ENCODE measurements at places on chromosomes 5 and 9.

GRCh38 chr9:120258096-120258495 is 321.9 kb downstream of the CDK5RAP2 start:
- DNase-seq: no peak

DNA sequence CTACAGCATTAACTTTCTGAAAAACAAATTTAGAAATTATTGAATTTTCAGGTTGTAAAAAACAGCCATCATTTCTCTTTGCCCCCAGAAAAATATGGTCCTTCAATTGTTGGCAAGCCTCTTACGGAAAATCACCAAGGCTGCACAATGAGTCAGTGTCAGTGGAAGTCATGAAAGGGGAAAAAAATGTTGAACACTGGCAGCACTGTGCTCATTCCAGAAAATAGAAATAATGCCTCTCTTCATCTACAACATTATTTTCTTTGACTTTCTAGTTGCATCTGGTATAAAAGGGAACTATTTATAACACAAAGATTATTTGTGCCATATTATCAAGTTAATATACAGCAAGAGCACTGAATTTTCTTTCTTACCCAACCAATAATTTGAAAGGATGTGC is 26.7 kb upstream of the STK32A start:
- DNase-seq: no peak

GRCh38 chr5:136073714-136074529 is 45.1 kb downstream of the TGFBI start:
- DNase-seq: no peak

DNA sequence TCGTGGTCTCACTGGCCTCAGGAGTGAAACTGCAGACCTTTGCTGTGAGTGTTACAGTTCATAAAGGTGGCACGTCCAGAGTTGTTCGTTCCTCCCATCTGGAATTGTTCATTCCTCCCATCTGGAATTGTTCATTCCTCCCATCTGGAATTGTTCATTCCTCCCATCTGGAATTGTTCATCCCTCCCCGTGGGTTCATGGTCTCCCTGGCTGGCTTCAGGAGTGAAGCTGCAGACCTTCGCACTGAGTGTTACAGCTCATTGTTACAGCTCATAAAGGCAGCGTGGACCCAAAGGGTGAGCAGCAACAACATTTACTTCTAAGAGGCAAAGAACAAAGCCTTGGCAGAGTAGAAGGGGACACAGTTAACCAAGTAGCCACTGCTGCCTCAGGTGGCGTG is 69.1 kb downstream of the GCNT1 start:
- DNase-seq: no peak

DNA sequence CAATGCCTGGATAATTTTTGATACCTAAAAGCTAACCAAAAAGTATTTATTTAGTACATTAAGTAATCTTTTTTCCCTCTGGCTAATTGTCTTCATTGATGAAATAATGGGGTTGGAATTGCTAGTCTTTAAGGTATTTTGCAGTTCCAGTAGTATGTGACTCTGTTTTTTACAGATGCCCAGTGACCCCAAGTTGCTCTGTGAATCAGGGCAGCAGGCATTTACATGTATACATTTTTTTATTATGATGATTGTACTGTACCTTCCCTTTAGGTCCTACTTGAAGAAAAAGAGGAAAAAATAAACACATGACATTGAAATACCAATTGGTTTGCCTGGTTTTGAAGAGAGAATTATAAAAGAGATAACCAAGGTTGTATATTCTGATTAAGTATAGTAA is 385.5 kb downstream of the ADGRV1 start:
- DNase-seq: no peak

GRCh38 chr9:18805386-18805785 is 227.6 kb downstream of the SAXO1 start:
- DNase-seq: no peak

GRCh38 chr5:54835647-54836046 is 149.7 kb downstream of the ESM1 start:
- DNase-seq: no peak

DNA sequence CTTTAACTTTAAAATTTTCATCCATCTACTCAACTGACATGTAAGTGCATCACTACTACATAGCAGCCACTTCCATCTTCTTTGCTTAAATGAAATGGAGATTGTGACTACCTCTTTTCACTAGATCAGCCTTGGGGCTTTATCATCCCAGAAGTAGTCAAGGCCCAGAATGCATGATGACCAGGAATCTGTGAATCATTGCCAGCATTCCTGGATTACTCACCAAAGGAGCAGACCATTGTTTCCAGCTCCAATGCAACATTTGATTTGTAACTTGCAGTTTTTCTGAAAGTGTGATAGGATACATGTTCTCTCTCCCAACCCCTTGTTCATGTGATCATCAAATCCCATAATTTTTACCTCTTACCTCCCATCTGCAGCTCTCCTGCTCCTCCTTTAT is 65.1 kb downstream of the PLPPR1 start:
- no peak for DNase-seq

GRCh38 chr5:112636751-112637150 is 100.9 kb upstream of the APC start:
- DNase-seq: no peak

DNA sequence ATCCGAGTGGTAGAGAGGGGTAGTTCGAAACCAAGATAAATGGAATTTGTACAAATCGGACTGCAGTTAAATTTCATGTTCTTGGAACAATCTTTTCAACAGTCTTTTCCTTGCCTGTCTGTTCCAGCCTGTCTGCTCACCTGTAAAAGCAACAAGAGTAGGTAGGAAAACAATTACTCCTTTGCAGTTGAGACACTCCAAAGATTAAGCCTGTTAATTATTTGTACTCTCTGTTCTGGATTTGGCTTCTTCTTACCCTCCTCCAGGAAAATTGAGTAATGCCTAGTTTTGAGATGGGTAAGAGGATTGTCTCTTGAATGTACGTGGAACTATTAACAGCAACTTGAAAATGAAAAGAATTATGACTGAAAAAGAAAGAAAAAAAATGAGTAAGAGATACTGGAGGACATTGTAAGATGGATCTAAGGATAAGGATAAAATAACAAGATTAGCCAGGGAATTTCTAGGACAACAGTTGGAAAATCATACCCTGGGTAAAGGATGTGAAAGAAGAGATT is 24.3 kb downstream of the SPAAR start:
- no peak for DNase-seq

DNA sequence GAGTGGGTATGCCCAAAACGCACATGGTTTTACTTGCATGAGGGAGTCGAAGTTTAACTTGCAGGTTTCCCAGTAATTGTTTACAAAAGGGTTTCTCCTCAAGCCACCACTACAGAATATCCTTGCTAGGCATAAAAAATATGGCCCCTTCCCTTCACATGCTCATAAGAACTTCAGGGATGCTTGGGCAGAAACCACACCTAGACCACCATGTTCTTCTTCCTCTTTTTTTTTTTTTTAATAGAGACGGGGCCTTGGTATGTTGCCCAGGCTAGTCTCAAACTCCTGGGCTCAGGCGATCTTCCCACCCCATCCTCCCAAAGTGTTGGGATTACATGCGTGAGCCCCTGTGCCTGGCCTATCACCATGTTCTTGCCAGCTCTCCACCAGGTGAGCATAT is 18.6 kb upstream of the PLIN2 start:
- no peak for DNase-seq

GRCh38 chr5:138911441-138911840 is 36.3 kb upstream of the LRRTM2 start:
- DNase-seq: no peak

GRCh38 chr9:88303721-88304451 is 84.4 kb upstream of the SPIN1 start:
- no peak for DNase-seq

DNA sequence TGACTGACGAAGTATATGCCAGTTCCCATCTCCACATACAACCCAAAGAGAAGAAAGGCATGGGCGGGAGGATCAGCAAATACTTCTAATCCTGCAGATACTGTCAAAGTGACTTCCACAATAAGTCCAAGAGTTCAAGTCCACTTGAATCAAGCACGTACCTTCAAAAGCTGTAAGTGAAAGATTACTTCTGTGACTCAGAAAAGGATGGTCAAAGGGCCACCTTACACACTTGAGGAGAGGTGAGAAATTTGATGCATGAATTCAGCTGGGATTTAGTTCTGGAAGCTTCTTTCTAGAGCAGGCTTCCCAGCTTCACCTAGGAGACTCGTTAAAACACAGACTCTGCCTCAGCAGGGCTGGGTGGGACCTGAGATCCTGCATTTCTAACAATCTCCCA is 357.5 kb downstream of the GLIS3 start:
- no peak for DNase-seq

- no peak for DNase-seq
These were observed 39.4 kb downstream of the SMIM23 start for GRCh38 chr5:171825051-171825450.

- DNase-seq: peak; percentile 67
These were observed 868 bp downstream of the ZBTB43 start for GRCh38 chr9:126805554-126806262.

DNA sequence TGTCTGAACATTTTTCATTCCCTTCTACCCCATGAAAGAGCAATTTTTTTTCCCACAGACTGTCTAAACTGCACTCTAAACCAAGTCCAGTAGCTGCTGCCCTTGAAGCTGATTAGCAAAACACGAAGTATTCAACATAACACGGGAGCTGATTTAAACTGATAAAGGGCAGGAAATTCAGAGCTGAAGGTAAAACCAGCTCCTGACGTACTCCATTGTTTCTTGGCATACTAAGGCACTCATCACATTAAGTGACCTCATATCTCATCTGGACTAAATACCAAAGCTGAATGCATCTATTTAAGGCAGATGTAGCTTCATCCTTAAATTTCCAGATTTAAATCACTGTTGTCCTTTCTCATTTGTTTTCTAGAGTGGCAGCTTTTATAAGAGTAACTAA is 12.0 kb downstream of the GDF9 start:
- no peak for DNase-seq

DNA sequence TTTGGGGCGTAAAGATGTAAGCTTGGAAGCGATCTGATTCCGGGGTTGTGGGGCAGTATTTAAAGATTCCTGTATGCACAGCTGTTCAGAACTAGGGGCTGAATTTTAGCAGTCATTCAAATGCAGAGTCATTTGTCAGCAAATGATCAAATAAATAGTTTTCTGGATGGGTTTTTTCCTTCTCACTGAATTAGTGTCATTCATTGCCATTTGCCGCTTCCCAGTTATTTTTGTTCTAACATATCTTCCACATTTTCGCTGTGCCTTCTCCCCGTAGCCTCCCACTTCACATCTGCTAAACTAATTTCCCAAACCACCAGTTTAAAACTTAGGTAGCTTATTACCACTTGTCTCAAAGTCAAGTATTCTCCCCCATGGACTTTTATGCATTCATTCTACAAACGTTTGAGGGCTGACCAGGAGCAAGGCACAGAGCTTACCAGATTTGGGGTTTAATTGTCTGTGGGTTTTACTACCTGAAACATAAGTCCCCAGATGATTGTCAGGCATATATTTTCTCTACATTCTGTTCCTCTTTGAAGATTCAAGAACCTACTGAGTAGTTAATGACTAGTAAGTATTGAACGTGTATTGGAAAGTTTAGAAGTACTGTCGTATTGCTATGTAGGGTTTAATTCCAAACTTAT is 41.3 kb upstream of the CKMT2 start:
- DNase-seq: no peak

DNA sequence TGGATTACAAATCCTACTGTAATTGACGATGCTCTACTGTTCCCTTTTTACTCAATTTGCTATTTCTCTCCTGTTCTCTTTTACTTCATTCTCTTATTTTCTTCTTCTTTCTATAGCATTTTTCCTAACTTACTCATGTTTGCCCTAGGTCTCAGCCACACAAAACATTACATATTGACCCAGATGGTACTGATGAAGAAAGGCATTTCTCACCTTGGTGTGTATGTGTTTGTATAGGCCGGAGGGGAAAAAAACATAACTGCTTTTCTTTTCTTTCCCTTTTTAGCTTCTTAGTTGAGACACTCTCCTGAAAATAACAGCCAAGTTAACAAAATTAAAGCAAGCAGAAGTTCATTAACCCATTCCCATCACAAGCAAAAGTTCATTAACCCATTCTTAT is 1019.8 kb upstream of the CDH18 start:
- no peak for DNase-seq

DNA sequence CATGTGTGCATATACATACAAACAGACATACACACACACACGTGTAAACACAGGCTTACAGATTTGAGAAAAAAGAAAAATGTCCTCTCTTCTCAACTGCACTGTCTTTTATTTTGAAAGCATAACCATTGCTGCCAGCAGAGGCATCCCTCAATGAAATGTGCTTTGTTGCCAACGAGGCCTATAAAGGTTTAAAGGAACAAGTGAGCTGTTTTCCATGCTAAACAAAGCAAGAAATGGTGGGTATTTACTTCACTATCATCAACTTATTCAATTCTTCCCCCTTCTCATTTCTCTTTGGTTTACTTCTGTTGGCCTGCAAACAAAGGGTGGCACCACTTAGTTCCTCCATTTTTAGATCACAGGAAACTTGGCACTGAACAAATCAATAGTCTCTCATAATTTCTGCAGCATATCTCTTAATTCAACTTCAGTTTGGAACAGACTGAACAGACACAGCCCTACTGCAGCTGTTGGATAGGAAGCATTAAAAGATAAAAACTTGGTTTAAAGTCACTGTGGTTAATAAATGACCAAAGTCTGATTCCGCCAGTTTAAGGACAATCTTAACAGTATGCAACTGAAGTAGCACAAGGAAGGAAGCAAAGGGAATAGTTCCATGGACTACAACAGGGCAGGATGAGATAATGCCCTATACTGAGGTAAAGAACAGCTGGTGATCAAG is 21.7 kb downstream of the TTC33 start:
- no peak for DNase-seq

DNA sequence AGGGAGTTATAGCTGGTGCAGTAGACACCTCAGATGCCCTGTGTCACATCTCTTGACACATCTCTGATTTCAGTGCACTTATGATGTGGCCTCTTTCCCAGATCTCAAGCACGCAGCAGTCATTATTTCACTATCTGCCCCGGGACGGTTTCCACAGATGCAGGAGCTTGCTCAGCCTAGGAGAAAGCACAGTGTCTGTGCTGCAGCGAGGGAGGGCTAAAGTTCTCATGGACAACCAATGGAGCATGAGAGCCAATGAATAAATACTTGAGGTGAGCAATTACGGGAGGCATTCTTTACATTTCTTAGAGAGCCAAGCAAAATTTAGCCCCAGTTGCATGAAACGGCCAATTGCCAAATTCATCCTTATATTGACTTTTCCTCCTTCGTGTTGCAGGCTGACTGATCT is 7.4 kb upstream of the MOB3B start:
- no peak for DNase-seq

DNA sequence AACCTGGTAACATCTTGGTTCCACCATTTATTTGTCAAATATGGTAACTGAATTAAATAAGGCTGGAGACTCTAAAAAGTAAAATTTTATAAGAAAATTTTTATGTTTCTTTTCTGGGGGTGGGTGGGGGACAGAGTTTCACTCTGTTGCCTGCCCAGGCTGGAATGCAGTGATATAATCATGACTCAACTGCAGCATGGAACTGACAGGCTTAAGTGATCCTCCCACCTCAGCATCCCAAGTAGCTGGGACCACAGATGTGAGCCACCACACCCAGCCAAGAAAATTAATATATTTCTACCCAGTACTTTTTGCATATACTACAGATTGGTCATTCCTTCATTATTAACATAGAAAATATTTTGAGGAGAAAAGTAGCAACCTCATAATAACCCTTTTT is 216.9 kb downstream of the DEPDC1B start:
- DNase-seq: no peak

GRCh38 chr5:5588386-5588785 is 165.9 kb downstream of the ICE1 start:
- no peak for DNase-seq
